ENCODE measurements at places on chromosomes 3 and 15. TPM values are rescaled to one million over a fixed set of nuclear protein-coding genes. Genes with fewer than 3 reads are reported as not detected.

GRCh38 chr3:53252096-53252946, 3.5 kb downstream of the TKT start:
- no peak for DNase-seq

The A4GNT gene
- not detected for total RNA-seq

DNA sequence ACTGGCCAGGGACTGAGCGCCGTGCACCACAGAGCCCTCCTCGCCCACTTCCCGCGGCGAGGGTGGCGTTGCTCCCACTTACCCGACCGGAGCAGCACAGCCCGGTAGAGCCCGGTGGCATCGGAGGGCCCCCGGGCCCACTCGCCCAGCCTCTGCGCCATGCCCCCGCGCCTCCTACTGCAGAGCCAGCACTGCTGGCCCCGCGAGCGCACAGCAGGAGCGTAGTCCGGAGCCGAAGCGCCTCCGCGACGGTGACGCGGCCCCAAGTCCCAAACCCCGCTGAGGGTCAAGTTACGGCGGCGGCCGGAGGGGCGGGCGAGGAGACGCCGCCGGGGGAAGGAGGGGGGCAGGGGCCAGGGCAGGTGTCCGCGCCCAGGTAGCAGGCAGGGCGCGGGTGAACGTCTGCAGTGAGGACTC, 9.6 kb upstream of the FAM107A start:
- DNase-seq: no peak

DNA sequence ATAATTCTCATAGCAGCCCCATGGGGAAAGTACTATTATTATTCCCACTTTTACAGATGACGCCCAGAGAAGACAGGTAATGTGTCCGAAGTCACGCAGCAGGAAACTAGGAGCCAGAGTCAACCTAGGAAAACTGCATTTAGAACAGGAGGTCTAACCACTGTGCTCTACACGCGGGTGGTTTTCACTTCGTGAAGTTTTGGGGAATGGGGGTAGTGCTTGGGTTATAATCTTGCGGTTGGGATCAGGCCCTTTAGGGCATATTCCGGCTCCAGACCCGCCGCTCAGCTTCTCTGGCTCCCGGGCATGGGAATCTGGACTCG, 5.2 kb downstream of the TPM1 start:
- DNase-seq: no peak

- no peak for DNase-seq
Measured at GRCh38 chr3:131831608-131832007, 203.2 kb downstream of the CPNE4 start.

GRCh38 chr15:45402955-45403877, 24.9 kb upstream of the GATM start:
- peak; percentile 25 for DNase-seq

DNA sequence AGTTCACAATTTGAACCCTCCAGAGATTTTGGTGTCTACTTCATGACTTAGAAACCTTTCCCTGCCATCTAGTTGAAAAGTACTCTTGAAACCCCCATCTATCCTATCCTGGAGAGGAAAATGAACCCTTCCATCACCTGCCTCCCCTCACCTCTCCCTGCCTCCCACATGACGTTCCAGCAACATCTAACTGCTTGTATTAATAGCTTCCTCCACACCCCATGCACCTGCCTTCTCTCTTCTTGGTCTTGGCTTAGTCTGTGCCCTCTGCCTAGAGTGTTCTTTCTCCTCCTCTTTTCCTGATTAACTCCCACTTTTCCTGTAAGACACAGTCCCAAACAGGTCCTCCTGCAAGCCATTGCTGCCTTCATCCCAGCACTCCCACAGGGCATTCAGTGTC, 107.8 kb downstream of the LIPC start:
- DNase-seq: no peak

GRCh38 chr3:110664148-110664547, 407.5 kb upstream of the NECTIN3 start:
- DNase-seq: no peak

GRCh38 chr3:42569593-42570142, 12.1 kb downstream of the SEC22C start:
- no peak for DNase-seq

The CSPG4 gene
- total RNA-seq: 9.1 TPM

DNA sequence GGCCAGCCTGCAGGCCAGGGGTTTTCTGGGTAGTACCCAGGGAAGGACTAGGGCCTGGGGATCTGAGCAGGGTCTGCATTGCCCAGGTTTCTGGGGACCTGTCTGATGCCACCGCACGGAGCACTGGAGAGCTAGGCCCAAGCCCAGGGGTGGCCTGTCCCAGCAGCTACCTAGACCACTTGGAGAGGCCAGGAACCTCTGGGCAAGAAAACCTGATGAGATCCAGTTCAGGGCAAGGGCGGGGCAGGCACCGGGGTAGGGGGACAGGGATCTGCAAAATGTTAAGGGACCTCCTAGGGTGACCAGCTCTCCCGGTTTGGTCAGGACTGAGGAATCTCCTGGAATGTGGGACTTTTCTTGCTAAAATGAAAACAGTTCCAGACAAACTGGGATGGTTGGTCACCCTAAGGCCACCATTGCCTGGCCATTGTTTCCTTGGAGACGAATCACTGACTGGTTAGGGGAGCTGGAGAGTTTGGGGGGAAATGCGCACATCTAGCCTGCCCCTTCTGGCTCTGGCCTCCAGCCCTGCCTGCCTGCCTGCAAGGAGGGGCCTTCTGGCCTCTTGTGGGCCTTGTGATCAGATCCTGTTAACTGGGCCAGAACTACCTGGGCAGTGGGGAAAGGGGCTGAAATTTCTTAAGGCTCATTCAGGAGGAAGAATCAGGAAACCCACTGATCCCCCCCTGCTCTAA, 117.4 kb upstream of the TLE3 start:
- DNase-seq: no peak
